Occipital lobe (tissue), 3 donors: ENCODE measurements at places on chromosomes 7 and 10.

DNA sequence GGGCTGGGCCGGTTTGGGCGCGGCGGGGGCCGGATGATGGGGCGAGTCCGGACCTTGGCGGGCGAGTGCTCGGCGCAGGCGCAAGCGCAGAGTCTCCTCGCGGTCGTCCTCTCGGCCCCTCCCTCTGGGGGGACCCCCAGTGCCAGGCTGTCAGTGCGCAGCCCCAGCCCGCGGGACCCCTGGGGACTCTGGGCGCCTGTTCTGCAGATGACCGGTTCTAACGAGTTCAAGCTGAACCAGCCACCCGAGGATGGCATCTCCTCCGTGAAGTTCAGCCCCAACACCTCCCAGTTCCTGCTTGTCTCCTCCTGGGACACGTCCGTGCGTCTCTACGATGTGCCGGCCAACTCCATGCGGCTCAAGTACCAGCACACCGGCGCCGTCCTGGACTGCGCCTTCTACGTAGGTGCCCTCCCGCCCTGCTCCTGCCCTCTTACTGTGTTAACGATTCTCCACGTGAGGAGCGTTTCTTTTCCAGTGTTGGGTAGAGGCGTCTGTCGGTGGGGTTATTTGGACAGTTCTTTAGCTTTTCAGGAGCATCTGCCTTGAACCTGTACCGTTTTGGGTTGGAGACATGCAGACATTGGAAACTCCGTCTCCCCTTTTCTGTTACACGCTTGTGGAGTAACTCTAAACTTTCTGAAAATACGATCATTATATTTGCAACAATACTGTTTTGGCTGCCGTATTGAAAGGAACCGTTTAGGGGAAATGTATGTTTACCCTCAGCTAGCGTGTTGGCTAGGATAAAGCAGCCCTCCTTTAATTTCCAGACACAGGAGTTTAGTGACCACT is 706 bp downstream of the BUB3 start:
- DNase-seq: peak; percentile 53

DNA sequence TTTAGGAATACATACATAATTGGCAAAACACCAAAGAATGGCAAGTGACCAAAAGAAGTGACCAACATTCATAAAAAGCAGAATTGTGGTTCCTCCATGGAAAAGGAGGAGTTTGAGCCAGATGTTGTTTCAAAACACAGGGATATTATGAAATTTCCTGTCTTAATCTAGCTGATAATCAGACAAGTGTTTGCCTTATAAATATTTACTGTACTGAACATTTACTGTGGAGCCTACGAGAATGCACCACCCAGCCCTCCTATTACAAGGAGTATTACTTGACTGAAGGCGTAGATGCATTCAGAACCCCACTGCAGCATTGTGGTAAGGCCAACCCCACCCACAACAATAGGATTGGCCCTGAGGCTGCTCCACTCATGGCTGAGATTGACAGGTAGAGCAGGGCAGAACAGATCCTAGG is 118.9 kb downstream of the AKR1D1 start:
- DNase-seq: no peak

- DNase-seq: no peak
These were observed 55.7 kb downstream of the JAKMIP3 start for GRCh38 chr10:132121511-132121830.

- DNase-seq: peak; percentile 55
These were observed 612.1 kb upstream of the MGMT start for GRCh38 chr10:128854963-128855362.

DNA sequence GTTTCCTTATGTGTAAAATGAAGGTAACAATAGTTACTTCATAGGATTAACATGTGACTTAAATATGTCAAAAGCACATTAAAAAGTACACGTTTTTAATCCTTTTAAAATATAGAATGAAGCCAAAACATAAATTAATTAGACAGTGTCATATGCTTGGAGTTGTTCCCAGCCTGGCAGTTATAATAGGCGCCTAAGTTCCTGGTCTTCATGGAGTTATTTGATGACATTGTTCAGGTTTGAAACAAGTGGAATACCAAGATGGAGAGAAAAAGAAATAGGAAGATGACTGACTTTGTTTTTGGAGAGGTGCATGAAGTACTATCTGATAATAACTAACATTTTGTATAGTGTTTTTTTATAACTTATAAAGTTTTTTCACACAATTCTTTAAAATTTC is 67.3 kb downstream of the ZNRF2 start:
- no peak for DNase-seq

DNA sequence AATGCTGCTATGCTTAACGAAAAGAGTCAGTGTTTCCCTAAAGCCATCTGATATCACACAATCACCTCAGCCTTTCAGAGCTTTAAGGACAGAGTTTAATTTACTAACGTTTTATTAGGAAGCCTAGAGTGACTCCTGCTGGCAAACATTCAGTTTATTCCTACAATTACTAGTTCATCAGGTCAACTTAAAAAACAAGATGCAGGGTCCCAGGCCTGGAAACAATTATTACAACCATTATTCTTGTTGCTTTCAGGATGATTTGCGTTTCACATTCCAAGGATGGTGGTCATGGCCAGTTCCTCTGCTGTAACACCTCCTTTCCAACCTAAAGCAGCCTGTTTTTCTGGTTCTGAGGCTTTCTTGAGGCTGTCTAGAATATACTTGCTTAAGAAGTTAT is 1.5 kb upstream of the FAM53B start:
- no peak for DNase-seq

GRCh38 chr10:69626826-69627225 is 3.2 kb upstream of the FAM241B start:
- no peak for DNase-seq

- DNase-seq: no peak
These were observed 352.2 kb downstream of the TFEC start for GRCh38 chr7:115678086-115678982.

DNA sequence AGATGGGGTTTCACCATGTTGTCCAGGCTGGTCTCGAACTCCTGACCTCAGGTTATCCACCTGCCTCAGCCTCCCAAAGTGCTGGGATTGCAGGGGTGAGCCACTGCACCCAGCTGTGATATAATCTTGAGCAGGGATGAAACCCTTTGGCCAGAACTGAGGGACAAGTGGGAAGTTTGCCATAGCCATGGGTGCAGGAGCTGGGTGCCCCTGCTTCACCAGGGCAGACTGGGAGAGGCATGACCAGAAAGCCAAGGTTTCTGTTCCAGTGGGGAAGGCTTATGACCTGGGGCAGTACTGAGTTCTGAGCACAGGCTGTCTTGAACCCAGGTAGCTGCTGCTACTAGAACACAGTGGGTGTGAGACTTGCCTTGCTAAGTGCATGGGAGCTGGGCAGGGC is 40.5 kb upstream of the CDK13 start:
- no peak for DNase-seq

GRCh38 chr10:98128802-98129201 is 5.7 kb upstream of the R3HCC1L start:
- DNase-seq: no peak

DNA sequence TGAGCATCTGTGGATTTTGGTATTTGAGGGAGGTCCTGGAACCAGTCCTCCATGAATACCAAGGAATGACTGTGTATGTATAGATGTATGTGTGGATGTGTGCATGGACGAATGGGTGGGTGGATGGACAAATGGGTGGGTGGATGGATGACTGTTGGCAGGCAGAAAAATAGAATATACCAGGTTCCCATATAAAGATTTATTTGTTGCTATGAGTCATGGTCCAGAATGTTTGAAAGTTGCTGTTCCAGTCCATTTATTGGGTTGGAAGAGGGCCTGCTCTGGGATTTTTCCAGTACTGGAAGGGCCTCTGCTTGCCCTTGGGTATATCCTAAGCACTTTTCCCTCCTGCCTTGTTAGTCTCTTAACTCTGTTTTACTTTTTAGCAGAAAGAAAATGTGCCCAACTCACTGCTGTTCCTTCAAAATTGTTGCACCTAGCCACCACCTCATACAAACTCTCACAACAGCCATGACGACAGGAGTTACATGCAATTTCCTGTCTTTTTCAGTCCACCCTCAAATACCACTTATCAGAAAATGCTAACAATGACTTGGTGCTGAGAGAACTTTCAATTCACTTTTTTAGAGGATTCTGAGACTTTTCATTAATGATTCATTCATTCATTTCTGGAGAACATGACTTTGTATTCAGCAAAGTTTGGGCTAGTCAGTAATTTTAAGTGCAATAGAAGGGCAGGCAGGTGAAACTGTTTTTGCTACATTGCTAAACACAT is 108.1 kb downstream of the EEPD1 start:
- DNase-seq: no peak
